ENCODE measurements at places on chromosomes 5 and 9. TPM values are rescaled to one million over a fixed set of nuclear protein-coding genes. Genes with fewer than 3 reads are reported as not detected.

Gene PAIP2
- total RNA-seq = 42.0 TPM

Gene GALNT12
- total RNA-seq = 14.3 TPM

Gene NIPSNAP3A
- total RNA-seq = 49.5 TPM

Gene ZNF883
- 4.7 TPM for total RNA-seq

Gene CNTNAP3
- 94.2 TPM for total RNA-seq

Gene PCDHB4
- 0.22 TPM for total RNA-seq

Gene EDIL3
- total RNA-seq = 1.6 TPM

All from placental epithelial cell (primary cell).